ENCODE measurements at places on chromosomes 1 and 21.

- H3K36me3 ChIP-seq: no peaks in the 10 kb centered on the region
- H3K4me1 ChIP-seq: no peaks in the 10 kb centered on the region
Observed at GRCh38 chr1:183986941-183987340, 50.6 kb downstream of the COLGALT2 start.

DNA sequence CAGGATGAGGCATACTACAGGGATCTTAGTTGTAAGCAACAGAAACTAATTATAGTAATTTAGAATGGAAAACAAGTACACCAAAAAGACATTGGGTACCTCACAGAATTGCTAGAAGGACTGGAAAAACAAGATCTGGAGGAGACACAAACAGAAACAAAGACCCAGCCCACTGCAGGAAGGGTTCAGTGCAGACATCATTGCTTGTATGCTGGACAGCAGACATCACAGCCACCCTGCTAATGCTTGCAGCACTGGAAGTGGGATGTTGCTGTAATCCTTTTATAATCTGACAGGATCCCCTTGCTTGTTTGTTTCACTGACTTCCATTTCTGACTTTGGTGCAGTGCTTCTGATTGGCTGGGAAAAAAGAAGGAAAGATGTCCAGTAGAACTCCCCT is 111.4 kb upstream of the ZNF678 start:
- no peaks in the 10 kb centered on the region for H3K27me3 ChIP-seq
- DNase-seq: no peak
- no peaks in the 10 kb centered on the region for H3K36me3 ChIP-seq
- H3K4me1 ChIP-seq: no peaks in the 10 kb centered on the region
- H3K4me3 ChIP-seq: no peak overlapping the region

DNA sequence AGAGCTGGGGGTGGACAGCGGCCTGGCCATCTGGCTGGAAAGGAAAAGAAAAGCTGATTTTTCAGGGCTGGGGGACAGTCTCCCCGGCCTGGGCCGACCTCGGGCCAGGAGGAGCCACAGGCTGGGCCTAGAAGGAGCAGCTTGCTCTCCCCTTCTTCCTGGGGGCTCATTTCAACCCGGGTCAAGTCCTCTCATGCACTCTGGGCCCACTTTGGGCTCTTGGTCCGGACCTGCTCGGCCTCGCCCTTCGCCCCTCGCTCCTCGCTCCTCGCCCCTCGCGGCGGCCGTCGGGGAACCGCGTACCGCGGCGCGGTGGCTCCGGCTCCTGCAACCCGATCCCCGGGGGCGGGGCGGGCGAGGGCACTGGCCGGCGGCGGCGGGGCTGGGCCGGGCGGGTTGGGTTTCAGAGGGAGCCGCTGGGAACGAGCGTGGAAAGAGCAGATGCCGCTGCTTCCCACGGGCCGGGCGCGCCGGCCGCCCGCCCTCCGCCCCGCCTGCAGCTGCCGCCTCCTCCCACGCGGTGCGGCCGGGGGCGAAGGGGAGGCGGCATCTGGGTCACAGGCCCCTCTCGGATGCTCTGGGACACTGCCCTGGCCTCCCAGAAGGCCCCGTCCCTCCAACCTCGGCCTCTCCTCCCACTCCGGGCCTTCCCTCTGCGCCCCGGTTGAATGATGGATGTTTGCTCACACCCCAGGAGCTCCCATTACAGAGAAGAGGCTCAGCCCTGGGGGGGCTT is 6.6 kb downstream of the HEYL start:
- no peaks in the 10 kb centered on the region for H3K27me3 ChIP-seq
- no peak overlapping the region for H3K27ac ChIP-seq
- H3K4me1 ChIP-seq: no peaks in the 10 kb centered on the region
- no peaks in the 10 kb centered on the region for H3K36me3 ChIP-seq

DNA sequence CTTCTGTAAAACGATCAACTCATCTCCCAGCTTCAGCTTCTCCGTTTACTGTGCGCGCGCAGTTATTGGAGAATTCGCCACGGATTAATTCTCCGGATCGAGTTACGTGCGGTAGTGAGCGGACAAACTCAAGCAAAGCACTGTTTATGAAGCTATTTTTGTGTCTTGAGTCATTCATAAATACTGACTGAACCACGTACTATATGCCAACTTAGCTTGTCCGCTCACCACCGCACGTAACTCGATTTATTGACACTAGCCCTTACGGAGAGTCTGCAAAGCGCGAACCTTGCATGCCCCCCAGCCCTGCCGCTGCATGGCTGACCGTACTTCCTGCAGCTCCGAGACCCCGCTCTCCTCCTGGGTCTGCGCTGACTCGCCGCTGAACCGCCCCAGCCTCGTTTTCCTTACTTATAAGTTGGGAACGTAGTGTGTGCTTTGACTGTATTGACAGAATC is 773 bp downstream of the CHD1L start:
- H3K27me3 ChIP-seq: no peaks in the 10 kb centered on the region
- peak overlapping the region; percentile 68 for H3K4me3 ChIP-seq
- H3K27ac ChIP-seq: peak overlapping the region; percentile 88
- peak; percentile 42 for DNase-seq

- no peak overlapping the region for H3K27ac ChIP-seq
- H3K4me3 ChIP-seq: no peak overlapping the region
- no peaks in the 10 kb centered on the region for H3K4me1 ChIP-seq
- no peaks in the 10 kb centered on the region for H3K36me3 ChIP-seq
- DNase-seq: no peak
Observed at GRCh38 chr1:6281511-6282402, 20.9 kb upstream of the GPR153 start.

DNA sequence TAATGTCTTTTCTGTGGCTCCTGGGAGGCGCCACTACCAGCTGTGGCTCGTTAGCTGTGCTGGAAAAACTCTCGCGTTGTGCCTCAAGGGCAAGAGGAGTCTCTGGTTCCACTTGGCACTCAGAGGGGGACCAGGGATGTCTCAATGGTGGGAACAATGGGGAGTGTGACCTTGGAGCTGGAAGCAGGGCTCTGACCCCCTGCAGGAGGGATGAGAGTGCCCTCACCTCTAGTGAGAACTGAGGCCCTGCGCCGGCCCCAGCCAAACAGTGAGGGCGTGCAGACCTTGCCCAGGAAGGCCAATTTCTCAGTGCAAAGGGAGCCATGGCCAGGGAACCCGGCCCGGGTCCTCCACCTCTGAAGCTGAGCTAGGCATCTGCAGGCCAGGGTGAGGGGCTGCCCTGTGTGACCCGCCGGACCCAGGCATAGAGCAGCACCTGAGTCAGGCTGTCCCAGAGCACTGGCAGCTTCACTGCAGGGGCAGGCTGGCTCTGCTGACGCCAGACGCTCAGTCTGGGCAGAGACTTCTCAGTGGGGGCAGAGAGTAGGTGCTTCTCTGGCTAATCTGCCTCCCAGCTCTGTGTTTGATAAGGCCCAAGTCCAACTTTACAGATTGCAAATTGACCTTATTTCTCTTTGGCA is 1.8 kb downstream of the RD3 start:
- no peak overlapping the region for H3K27ac ChIP-seq
- H3K36me3 ChIP-seq: no peaks in the 10 kb centered on the region
- H3K27me3 ChIP-seq: no peaks in the 10 kb centered on the region
- DNase-seq: no peak

DNA sequence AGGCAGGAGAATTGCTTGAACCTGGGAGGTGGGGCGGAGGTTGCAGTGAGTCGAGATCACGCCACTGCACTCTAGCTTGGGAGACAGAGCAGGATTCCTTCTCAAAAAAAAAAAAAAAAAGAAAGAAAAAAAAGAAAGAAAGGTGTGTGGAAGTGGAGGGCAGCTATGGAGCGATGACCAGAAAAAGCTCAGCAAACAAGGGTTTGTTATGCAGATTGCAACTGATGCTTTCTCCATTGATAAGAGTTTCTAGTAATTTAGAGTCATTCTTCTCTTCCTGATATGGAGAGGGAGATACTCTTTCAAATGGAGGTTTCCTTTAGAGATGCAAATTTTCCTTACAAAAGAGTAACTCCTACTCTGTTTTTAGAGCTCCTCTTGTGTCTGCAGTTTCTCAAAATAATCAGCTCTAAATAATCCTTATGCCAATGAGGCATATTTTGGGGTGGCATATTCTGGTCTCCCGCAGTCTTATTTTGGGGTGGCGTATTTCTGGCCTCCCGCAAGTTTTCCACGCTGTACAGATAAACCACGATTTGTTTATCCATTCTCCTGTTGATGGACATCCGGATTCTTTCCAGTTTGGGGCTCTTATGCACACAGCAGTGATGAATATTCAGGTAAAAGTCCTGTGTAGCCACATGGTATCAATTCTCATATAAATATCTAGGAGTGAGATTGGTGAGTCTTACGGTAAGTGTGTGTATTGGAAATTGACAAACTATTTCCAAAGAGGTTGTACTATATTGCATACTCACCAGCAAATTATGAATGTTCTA is 30.7 kb upstream of the RCC2 start:
- H3K4me3 ChIP-seq: no peak overlapping the region
- H3K27ac ChIP-seq: no peak overlapping the region
- H3K27me3 ChIP-seq: no peaks in the 10 kb centered on the region

GRCh38 chr1:244047621-244048255 is 3.3 kb upstream of the ZBTB18 start:
- H3K27ac ChIP-seq: peak overlapping the region; percentile 91
- DNase-seq: no peak
- no peaks in the 10 kb centered on the region for H3K36me3 ChIP-seq
- no peaks in the 10 kb centered on the region for H3K4me1 ChIP-seq
- no peaks in the 10 kb centered on the region for H3K27me3 ChIP-seq
- H3K4me3 ChIP-seq: peak overlapping the region; percentile 94

GRCh38 chr1:155940993-155941844 is at the start of gene RXFP4:
Gene RXFP4 (plus strand): TSS chr1:155941638. CDS start chr1:155941710, 72 bp downstream.
- no peak within 1 kb of the TSS for H3K4me3 ChIP-seq
- no peak for DNase-seq
- H3K36me3 ChIP-seq: no peaks in the 10 kb centered on the region
- no peaks in the 10 kb centered on the region for H3K27me3 ChIP-seq

DNA sequence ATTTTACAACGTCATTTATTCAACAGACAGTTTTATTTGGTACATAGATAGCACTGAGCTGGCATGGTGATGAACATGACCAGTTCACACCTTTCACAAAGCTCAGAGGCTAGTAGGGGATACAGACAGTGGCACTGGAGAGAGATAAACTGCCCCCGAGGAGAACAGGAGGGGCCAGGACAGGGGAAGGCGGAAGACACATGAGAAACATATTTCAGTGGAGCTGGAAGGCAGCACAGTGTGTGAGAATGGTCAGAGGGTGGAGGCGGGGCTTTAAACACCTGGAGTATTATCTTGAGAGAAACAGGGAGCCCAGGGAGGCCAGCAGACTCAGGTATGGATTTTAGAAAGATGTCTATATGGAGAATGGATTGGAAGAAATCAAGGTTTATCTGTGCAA is 49.5 kb downstream of the CHML start:
- no peak overlapping the region for H3K4me3 ChIP-seq
- H3K27me3 ChIP-seq: no peaks in the 10 kb centered on the region
- no peaks in the 10 kb centered on the region for H3K4me1 ChIP-seq

- H3K27me3 ChIP-seq: no peaks in the 10 kb centered on the region
- H3K36me3 ChIP-seq: no peaks in the 10 kb centered on the region
- no peak for DNase-seq
- peaks cover 5% of the 10 kb centered on the region for H3K4me1 ChIP-seq
- H3K27ac ChIP-seq: no peak overlapping the region
Observed at GRCh38 chr1:220791285-220791684, 4.6 kb downstream of the MTARC1 start.

DNA sequence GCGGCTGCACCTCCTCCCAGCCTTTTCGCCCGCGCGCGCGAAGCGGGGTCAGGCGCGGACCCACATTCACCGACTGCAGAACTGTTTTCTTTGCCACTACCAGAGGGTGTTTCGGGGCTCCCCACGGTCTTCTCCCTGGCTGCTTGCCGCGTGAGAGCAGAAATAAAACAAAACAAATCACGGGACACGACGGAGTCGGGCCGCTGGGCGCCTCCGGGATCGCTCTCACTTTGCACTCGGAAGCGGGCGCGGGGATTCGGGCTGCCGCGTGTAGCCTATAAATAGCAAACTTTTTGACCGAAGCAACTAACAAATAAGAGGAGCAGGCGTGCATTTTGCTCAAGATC is 412.3 kb upstream of the ESRRG start:
- H3K4me3 ChIP-seq: no peak overlapping the region
- H3K27ac ChIP-seq: no peak overlapping the region
- H3K4me1 ChIP-seq: peaks cover 1% of the 10 kb centered on the region
- no peak for DNase-seq

GRCh38 chr1:154712166-154712810 is 104.3 kb upstream of the ADAR start:
- peaks cover 8% of the 10 kb centered on the region for H3K4me1 ChIP-seq
- no peaks in the 10 kb centered on the region for H3K36me3 ChIP-seq
- H3K27ac ChIP-seq: no peak overlapping the region
- H3K4me3 ChIP-seq: no peak overlapping the region

- H3K27ac ChIP-seq: no peak overlapping the region
- no peaks in the 10 kb centered on the region for H3K27me3 ChIP-seq
- H3K4me3 ChIP-seq: no peak overlapping the region
Observed at GRCh38 chr1:89759036-89759435, 61.8 kb upstream of the LRRC8D start.

- H3K4me1 ChIP-seq: peaks cover 4% of the 10 kb centered on the region
- no peaks in the 10 kb centered on the region for H3K27me3 ChIP-seq
- DNase-seq: no peak
- H3K4me3 ChIP-seq: no peak within 1 kb of the TSS
- H3K27ac ChIP-seq: no peak within 1 kb of the TSS
Observed at GRCh38 chr1:111227434-111227833, at the start of gene CHI3L2. Gene CHI3L2 (plus strand): TSS chr1:111227713. CDS start chr1:111227730, 17 bp downstream.

DNA sequence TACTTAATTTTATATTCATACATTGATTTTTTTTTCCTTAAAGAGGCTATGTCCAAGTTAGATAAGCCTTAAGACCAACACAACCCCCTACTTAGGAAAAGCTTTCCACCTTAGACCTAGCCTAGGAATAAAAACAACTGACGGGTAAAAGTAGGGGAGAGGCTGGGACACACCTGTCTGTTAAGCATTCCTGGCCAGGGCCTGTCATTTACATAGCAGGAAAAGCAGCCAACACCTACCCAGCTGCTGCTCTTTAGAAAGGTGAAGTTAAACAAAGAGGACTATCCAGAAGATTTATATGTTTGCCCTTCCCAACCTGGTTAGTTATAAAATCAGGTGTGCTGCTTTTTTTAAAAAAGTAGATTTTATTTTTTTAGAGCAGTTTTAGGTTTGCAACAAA is 29.1 kb upstream of the SAMD13 start:
- H3K27me3 ChIP-seq: no peaks in the 10 kb centered on the region
- H3K36me3 ChIP-seq: no peaks in the 10 kb centered on the region
- H3K27ac ChIP-seq: no peak overlapping the region
- no peaks in the 10 kb centered on the region for H3K4me1 ChIP-seq
- no peak for DNase-seq
